CD4-positive, alpha-beta T cell treated with Interleukin-10 for 1 hour (primary cell): ENCODE measurements at places on chromosomes 12 and 14.
A peak's percentile ranks its signal among the peaks of the same experiment; 100 is the strongest.

DNA sequence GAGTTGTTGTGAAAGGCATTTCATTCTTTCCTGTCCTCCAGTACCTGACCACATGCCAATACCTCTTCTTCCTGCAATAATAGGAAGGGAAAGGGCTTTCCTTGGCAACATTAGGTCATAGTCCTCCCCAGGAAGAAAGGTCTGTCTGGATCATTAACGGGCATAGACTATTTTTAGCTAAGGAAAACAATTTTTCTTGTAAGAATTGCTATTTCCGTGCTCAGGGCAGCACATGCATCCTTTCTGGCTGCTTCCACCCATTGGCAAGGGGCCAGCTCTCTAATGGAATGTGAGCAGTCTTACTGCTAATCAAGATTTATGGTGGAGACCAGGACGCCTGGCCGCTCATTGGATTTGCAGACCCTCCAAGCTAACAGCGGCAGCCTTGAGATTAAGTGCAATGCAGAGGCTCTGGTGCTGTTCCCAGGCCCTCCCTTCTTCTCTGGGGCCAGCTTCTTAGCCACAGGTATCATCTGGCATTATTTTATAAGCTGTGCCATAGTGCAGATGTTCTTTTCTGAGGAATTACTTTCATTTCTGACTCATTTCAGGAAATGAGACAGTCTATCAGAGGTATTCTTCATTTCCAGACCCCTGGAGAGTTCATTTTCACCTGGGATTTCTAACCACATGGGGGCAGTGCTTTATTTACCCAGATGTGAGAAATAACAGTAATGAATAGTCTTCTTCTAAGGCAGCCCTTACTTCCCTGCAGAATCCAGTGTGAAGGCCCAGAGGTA is 52.9 kb downstream of the ANO6 start:
- DNase-seq: no peak

- no peak for DNase-seq
Measured at GRCh38 chr12:124278389-124279101, 16.3 kb upstream of the RFLNA start.

GRCh38 chr14:74793506-74794155 is 30.5 kb downstream of the YLPM1 start:
- peak; percentile 24 for DNase-seq

GRCh38 chr12:86601550-86602308 is 345.5 kb upstream of the MGAT4C start:
- DNase-seq: no peak

DNA sequence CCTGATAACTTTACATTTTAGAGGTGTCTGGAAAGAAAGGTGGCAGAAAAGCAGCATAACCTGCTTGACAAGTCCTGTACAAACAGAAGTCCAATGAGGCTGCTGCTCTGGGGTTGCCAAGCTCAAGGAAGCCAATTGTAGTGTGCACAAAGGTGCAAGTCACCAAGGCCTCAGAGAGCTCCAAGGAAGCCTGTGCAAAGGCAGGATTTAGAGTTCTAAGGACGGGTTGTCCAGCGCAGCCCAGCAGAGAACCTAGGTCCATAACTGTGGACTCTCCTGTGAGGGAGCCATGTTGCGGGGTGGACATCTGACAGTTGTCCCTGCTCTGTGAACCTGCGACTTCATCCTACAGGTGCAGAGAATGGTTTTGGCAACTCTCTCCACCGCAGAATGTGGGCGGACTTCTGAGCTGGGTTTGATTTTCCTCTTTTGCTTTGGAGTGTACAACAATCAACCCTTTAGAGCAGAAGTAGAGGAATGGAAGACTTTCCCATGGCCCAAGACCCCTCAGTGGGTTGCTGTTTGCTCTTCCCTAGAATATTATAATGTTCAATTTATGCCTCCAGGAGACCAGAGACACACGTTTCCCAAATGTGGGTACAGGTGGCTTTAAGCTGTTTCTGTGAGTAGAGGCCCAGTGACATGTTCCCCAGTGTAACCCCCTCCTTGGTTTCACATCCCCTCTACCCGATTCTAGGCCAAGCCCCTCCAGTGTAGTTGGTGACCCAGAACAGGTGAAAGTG is 81.0 kb downstream of the ETV6 start:
- DNase-seq: no peak

- no peak for DNase-seq
Measured at GRCh38 chr12:14678547-14679150, 17.8 kb downstream of the GUCY2C start.

GRCh38 chr14:99937475-99938244 is 127.6 kb upstream of the EVL start:
- no peak for DNase-seq

DNA sequence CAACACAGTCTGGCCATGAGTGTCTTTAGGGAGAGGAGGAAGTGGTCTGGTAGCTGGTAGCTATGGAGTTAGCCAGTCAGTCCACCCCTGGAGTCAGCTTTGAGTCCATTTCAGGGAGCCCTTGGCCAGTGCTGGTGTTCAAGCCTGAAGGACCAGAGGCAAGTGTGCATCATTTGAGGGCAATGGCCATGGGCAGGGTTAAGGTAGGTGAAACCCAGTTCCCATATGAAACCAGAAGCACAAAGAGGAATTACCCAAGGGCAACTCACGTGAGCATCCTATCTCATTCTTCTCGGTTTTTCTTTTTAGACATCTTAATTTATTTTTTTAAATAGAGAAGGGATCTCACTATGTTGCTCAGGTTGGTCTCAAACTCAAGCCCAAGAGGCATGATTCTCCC is 61.3 kb upstream of the ACTN1 start:
- DNase-seq: no peak

GRCh38 chr12:70843363-70843762 is 77.2 kb downstream of the PTPRR start:
- DNase-seq: no peak

- no peak for DNase-seq
Measured at GRCh38 chr12:33296529-33296928, 143.1 kb downstream of the SYT10 start.

GRCh38 chr12:13242936-13243335 is 46.4 kb downstream of the EMP1 start:
- DNase-seq: no peak

GRCh38 chr14:87251011-87251410 is 742.0 kb downstream of the GALC start:
- DNase-seq: no peak

GRCh38 chr12:278046-278445 is 15.4 kb upstream of the SLC6A13 start:
- DNase-seq: no peak

- no peak for DNase-seq
Measured at GRCh38 chr14:67449096-67449495, 37.1 kb upstream of the PLEK2 start.

DNA sequence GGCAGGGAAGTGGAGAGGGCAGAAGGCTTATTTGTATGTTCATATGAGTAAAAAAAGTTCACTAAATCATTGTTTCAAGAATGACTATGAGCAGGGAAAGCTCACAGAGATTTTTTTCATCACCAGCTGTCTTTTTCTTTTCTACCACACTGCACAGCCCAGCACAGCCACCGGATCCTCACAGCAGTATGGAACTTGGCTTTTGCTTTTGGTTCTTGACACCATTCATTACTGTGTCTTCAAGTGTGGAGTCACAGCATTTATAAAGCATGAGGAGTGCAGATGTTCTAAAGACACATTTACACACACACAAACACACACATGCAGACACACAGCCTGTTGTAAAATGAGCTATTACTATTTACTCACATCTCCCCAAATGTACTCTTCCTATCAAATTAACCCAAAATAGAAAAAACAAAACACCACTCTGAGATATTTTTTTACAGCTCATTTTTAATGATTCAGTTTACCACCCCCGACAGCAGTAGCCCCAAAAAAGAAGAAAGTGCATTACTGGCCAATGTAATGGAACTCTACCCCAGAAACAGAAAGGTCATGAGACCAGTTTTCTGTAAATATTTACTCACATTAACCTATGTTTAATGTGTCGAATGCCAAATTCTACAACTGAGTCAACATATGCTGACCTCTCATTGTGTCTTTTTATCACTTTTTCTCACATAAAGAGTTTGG is 60.5 kb downstream of the BTG1 start:
- no peak for DNase-seq

DNA sequence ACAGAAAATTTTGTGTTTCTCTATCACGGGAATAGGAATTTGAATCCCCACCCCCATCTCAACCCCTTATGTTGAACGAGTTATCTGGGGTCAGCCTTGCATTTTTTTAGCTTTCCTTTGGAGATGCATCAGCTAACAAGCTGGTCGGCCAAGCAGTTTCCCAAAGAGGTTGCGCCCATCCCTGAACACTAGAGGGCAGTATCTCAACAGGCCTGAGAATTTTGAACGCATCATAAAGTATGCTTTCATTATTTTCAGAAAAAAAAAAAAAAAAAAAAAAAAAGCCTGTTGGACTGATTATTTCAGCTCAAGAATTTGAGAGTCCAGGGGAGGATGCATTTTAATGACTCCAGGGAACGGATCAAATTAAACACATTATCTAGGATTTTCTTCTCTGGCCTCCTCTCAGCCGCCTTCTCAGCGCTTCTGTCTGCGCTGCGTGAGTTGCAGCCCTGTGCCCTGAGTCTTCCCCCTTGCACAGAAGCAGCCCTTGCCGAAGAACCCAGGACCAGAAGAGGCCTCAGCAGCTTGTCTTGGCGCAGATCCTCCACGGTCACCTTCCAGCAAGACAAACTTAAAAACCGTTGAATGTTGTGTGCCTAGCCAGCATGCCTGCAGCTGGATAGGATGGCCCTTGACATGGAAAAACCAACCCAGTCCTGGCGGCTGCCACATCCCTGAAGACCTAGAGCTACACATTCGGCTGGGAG is 76.6 kb upstream of the GZMB start:
- peak; percentile 71 for DNase-seq
